ENCODE measurements at places on chromosomes 12 and 14.

GRCh38 chr12:45615268-45615667 lies 114.2 kb upstream of the ARID2 start:
- DNase-seq, result peak; percentile 80

DNA sequence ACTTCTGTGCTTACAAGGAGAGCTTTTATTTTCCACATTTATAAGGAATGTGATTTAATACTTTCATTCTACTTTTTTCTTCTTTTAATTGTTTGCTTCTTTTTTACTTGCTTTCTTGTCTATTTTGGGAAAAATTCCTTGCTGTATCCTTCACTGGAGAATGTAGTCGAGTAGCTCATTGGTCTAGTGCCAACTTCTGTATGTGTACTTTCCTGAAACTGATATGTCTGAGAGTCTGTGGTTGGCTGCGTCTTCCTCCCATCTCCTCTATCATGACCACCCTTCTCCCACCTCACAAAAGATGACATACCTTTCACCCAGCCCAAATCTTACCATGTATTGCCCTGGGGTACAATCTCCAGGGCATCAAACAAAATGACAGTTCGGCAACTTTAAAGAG lies 51.8 kb downstream of the MSRB3 start:
- peak; percentile 44 for DNase-seq

- DNase-seq, result no peak
Measured at GRCh38 chr12:56425193-56425592, 24.0 kb downstream of the TIMELESS start.

GRCh38 chr14:99715266-99716000 lies 31.3 kb downstream of the CYP46A1 start:
- DNase-seq, result no peak

- no peak for DNase-seq
Measured at GRCh38 chr12:93363841-93364297, 13.9 kb upstream of the NUDT4 start.

GRCh38 chr14:21071225-21072030 lies 1.3 kb downstream of the ARHGEF40 start:
- peak; percentile 84 for DNase-seq

- DNase-seq, result no peak
Measured at GRCh38 chr14:35383569-35384454, 20.7 kb downstream of the NFKBIA start.

DNA sequence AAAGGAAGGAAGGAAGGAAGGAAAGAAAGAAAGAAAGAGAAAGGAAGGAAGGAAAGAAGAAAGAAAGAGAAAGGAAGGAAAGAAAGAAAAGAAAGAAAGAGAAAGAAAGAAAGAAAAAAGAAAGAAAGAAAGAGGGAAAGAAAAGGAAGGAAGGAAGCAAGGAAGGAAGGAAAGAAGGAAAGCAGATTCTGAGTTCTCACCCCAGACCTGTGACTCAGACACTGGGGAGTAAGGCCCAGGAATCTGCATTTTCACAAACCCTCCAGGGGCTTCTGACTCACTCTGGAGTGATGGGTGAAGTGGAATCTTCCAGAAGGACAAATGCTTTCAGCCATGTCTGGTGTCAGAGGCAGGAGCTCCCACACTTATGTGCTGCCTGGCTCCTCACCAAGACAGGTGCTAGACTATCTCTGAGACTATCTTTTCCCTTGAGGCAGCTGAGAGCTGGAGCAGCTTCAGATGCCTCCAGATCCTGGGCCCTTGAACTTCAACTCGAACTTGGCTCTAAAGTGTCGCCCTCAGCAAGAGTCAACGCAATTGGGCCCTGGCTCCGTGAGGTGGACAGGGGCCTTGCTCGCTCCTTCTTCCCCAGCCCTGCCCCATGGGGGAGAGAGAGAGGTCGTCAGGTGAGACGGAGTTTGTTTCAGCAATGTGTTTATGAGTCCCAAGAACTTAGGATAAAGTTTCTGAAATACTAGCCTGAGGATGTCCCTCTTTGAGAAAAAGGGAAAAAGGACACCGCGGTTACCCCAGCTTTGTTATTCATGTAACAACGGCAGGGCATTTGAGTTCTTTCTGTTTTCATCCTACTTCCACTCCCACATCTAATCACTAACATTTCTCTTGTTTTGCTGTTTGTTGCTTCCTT lies 19.8 kb upstream of the SCARB1 start:
- DNase-seq, result no peak

DNA sequence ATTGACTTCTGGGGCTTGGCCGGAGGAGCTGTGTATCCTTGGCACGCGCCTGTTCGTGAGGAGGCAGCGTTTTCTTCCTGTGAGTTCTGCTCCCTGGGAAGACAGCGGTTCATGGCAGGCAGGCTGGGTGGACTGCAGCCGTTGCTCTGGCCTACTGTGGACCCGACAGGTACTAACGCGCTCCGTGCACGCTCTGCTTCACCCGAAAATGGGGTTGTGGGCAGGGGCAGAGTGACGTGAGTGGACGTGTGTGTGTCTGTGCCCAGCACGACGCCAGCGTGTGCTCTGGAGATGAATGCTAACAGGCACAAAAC lies 179.1 kb downstream of the KIF26A start:
- DNase-seq, result no peak

- DNase-seq, result no peak
Measured at GRCh38 chr12:65477721-65478120, 199.2 kb downstream of the MSRB3 start.

GRCh38 chr12:46456356-46457334 lies 84.1 kb upstream of the SLC38A2 start:
- no peak for DNase-seq

- DNase-seq, result no peak
Measured at GRCh38 chr12:5586201-5586600, 154.3 kb downstream of the NTF3 start.

GRCh38 chr12:114562654-114563053 lies 121.3 kb downstream of the TBX3 start:
- no peak for DNase-seq

DNA sequence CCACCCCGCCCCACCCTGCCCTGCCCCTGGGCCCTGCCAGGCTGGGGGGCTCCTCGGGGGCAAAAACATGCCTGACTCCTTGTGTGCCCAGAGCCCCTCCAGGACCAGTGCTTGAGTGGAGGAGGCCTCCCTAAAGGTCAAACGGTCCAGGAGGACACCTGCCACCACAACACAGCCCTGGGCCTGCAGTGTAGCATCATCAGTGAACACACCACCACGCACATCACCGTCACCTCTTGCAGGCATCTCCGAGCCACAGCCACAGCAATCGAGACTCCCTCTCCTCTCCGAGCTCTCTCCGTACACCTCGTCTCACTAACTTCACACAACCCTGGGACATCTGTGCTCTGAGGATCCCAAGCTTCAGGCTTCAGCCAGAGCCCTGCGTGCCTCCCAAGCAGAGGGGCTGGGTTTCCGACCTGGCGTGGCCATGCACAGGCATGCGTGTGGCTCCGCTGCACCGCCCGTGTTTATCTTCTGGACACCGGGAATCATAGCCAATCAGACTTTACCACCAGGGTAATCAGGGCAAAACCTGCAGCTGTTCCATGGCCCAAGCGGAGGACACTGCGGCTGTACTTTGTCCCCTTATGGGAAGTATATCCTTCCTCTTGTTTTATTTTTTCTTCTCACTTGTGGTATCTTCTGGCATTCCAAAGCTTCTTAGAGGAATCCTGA lies 6.2 kb upstream of the DIO3 start:
- no peak for DNase-seq

GRCh38 chr12:79921786-79922185 lies 13.1 kb downstream of the PPP1R12A start:
- no peak for DNase-seq

GRCh38 chr14:75418850-75419768 lies 8.7 kb upstream of the JDP2 start:
- DNase-seq, result peak; percentile 18

DNA sequence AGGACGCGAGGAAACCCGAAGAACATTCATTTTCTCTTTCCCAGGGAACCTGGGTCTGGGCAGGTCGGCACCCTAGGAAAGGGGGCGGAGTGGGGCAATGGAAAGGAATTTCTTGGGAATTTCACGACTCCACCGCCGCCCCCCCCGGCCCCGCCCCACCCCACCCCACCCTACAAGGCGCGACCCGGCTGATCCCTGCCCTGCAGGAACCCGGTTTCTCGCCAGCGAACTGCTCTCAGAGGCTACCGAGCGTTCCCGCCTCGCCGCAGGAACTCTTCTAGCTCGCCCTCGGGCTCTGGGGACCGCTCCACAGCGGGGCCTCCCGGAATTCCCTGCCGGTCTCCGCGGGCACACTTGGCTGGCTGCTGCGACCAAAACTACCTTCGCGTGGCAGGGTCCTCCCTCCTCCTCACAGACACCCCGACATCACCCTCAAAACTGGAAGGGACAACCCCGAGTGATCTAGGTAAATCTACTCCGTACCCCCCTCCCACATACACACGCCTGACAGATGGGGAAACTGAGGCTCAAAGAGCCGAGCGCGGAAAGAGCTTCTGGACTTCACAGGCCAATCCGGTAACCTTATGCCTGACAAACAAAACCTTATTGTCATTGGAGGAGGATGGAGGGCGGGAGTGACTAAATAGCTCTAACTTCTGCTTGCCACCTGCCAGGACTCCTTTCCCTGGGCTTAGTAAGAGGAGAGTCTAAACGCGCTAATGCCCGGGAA lies 785 bp upstream of the ACTN1 start:
- peak; percentile 38 for DNase-seq

- DNase-seq, result no peak
Measured at GRCh38 chr12:101927999-101928398, 50.6 kb downstream of the DRAM1 start.

DNA sequence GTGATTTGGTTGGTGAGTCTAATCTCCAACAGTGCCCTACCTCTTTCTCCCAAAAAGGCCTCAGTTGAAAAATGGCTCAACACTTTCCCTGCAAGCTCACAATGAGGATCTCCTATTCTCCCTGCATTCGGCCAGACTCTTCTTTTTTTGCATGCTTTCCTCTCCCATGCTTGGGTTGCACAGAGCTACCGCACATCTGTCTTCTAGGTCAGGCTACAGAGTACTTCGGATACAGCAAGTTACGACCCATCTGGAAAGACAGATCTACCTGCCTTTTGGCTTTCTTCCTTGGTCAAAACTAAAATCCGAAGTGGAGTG lies 305 bp upstream of the SLC16A7 start:
- DNase-seq, result no peak

GRCh38 chr14:81093651-81094050 lies 127.1 kb downstream of the GTF2A1 start:
- DNase-seq, result no peak

DNA sequence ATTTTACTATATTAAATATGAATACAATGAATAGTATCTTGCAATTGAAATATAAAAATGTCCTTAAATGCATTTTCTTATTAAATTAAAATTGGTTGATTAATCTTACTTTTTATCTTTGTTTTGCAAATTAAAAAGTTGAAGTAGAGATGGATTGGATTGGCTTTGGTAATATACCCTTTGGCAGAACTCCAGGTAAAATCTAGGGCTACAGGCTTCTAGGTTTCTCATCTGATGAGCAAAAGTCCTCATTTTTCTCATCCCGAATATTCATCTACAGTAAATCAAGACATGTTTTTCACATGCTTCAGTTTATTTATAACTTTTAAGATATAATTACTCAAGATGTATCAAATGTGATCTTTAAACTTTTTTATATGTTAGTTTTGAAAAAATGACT lies 2.2 kb downstream of the PTPRR start:
- peak; percentile 14 for DNase-seq

- peak; percentile 43 for DNase-seq
Measured at GRCh38 chr14:45785240-45785639, 532.2 kb upstream of the MIS18BP1 start.

- DNase-seq, result no peak
Measured at GRCh38 chr12:68970951-68971350, 38.0 kb upstream of the CPM start.

- no peak for DNase-seq
Measured at GRCh38 chr12:44738051-44738450, 138.1 kb downstream of the NELL2 start.

GRCh38 chr14:101352567-101352966 lies 208.7 kb upstream of the DIO3 start:
- DNase-seq, result no peak

DNA sequence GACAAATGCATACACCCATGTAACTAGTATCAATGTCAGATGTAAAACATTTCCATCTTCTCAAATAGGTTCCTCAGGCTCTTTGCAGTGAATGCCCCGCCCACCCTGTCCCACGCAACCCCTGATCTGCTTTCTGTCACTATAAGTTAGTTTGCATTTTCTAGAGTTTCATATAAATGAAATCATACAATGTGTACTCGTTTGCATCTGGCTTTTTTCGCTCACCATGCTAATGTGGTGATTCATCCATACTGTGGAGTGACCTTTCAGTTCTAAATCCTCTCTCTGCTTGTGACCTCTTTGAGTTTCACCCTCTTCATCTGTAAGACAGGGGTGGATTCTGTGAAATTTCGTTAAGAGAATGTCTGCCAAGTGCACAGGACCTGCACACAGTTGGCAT lies 30.6 kb upstream of the MSI1 start:
- no peak for DNase-seq

DNA sequence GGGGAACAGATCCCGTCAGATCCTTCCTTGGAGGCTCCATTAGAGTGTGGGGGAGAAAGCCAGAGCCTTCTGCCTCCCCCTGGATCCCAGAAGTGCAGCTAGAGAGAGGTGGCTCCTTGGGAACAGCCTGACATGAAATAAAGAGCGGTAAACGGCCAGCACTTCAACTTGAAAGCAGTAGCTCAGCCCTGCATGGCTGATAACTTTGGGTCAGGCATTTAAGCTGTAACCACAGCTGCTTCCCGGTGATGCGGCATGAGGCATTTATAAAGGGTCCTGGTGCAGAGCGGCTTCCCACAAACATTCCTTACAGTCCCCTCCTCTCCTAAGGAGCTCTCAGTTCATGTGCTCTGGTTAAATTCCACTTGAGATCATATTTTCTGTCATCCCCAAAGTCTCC lies 960.3 kb downstream of the VRK1 start:
- DNase-seq, result no peak

GRCh38 chr14:32657081-32657480 lies 281.6 kb upstream of the NPAS3 start:
- no peak for DNase-seq

GRCh38 chr12:93200291-93200917 lies 177.3 kb upstream of the NUDT4 start:
- no peak for DNase-seq

GRCh38 chr12:45244561-45245343 lies 28.9 kb downstream of the ANO6 start:
- DNase-seq, result no peak

DNA sequence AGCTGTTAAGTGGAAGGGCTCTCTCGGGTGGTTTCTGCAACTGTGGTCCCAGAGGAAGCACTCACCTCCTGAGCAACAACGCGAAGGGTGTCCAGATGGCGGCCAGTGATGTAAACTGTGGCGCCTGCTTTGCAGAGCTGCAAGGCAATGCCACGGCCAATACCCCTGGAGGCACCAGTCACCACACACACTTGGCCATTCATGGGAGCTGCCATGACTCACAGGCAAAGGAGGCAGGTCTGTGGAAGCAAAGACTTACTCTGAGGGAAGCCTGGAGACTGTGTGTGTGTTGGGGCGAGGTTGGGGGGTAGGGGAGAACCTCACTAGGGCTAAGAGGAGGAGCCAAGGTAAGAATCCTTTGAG lies 707 bp downstream of the DHRS1 start:
- DNase-seq, result no peak

GRCh38 chr12:75782069-75782581 lies 249.5 kb downstream of the PHLDA1 start:
- no peak for DNase-seq

- DNase-seq, result no peak
Measured at GRCh38 chr14:101398011-101398410, 163.3 kb upstream of the DIO3 start.
